ENCODE measurements at places on chromosomes 2 and 18.
A peak's percentile ranks its signal among the peaks of the same experiment; 100 is the strongest.

- DNase-seq: no peak
Measured at GRCh38 chr2:27155069-27155520, 6.3 kb downstream of the TCF23 start.

- DNase-seq: no peak
Measured at GRCh38 chr2:237636578-237636977, 9.2 kb downstream of the LRRFIP1 start.

DNA sequence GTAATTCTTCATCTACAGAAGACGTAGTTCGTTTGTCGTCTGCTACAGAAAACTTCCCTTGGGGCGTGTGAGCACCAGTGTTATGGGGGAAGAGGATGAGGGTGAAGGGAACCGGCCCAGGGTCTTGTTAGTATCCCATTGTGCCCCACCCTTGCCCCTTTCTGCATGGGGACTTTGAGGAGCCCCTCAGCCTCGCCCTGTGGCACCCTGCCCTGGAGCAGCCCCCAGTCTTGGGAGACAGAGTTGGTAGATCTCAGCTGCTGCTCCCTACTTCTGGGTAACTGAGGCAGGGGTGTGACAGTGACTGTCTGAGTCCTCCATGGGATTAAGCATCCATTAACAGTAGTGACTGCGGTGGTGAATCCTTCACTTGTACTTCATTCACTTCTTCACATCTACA lies 50.1 kb downstream of the RNF144A start:
- no peak for DNase-seq

DNA sequence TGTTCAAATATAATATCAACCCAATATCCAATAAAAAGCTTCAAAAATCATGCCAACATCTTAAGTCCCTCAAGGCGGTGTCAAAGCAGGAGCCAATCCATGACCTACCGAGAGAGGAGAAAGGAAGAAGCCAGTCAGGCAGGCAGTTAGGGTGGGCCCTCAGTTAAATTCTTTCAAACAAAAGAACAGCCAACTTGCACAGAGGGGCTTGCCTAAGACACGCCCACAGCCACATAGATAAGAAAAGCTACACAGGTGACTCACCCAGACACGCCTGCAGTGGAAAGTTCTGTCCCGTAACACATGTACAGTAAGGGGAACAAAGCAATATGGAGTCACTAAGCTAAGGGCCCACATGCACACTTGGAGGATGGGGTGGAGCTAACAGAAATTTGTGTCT lies 61.3 kb downstream of the SP110 start:
- no peak for DNase-seq

DNA sequence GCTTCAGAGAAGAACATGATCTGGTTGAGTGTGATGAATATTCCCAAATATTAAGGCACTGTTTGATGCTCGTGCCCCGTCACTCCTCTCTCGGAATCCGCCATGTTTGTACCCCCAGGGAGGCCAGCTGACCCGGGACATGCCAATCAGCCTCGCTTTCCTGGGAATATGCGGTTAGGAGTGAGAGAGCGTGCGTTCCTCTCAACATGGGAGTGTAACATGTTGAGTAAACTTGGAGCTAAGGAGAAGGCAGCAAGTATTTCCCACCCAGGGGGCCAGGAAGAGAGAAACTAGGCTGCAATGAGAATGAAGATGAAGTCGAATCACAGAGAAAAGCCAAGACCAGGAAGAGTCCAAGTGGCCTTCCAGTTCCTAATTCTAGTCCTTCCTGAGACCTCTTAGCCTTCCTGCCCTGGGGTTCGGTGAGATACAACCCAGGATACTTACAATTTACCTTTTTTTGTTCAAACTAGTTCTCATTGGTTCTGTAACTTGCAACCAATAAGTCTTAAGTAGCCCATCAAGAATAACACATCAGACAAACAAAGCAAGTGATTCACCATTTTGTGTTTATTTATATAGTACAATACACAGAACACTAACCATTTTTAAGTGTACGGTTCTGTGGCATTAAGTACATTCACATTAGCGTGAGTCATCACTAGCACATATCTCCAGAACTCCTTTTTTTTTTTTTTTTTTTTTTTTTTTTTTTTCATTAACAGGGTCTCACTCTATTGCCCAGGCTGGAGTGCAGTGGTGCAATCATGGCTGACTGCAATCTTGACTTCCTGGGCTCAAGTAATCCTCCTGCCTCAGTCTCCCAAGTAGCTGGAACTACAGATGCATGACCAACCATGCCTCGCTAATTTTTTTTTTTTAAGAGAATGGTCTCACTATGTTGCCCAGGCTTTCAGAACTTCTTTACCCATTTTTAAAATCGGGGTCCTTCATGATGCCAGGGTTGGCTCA lies 36.4 kb upstream of the SLC1A4 start:
- peak; percentile 75 for DNase-seq

GRCh38 chr2:108253106-108253505 lies 13.3 kb downstream of the SULT1C3 start:
- no peak for DNase-seq

DNA sequence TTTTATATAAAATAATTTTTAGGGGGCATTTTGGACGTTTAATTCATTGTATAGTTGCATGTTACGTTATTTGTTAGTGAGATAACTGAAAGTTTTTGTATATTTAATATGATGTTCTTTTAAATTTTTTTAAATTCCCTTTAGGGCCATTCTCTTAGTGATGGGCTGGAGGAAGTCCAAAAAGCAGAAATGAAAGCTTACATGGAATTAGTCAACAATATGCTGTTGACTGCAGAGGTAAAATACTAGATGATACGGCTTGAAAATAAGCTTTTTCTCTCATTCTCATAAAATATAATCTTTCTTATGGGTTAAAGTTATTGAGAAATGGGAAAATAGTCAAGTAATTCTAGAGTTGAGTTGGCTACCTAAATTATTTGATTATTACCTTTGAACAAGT lies 58.9 kb downstream of the MTX2 start:
- no peak for DNase-seq

GRCh38 chr2:36536776-36537175 lies 61.2 kb downstream of the FEZ2 start:
- DNase-seq: no peak

- DNase-seq: no peak
Measured at GRCh38 chr18:6683112-6683876, 46.2 kb upstream of the ARHGAP28 start.

DNA sequence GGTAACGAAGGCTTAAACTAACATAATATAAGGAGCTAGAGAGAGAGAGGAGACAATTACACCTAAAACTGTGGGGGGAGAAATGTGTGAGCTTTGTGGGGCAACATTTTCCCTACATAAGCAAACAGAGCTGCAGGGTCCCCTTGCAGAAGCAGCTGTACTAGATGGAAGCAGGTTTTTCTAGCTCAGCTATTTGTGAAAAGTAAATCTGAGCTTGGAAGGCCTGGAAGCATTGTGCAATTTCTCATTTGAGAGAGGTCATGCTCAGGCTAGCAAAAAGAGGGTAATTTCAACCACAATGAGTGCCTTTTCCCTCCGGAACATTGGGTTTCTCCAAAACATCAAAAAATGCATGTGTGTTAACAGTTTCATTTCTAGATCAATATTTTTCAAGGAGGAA lies 130.0 kb downstream of the ARL4C start:
- DNase-seq: peak; percentile 25

DNA sequence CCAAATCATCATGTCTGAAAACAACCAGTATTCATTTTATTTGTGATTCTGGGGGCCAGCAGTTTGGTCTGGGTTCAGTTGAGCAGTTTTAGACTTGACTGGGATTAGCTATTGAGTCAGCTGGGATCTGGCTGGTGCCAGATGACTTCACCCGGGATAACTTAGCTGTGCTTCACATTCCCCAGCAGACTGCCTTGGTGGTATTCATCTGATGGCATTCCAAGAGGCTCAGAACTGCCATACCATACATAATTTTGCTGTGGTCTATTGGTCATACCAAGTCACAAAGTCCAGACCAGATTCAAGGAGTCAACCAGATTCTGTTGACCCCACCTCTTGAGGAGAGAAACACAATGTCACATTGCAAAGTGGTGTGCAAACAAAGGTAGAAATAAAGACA lies 7.8 kb upstream of the FSHR start:
- DNase-seq: no peak

DNA sequence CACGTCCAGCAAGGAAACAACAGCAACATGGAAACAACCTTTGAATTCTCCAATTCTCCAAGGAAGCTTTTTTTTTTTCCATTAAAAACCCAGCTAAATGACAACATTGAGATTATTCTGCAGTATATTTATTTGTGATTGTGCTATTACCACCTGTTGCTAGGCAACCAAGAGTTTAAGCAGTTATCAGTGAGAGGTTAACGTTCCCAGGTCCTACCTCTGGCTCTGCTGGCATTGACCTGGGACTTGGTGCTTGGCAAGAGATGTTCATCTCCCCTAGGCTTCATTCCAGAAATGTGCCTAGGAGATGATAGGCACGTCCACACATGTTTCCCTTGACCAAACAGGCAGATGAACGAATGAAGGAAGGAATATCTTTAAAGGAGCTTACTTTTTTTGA lies 157.0 kb downstream of the TDRD15 start:
- no peak for DNase-seq

DNA sequence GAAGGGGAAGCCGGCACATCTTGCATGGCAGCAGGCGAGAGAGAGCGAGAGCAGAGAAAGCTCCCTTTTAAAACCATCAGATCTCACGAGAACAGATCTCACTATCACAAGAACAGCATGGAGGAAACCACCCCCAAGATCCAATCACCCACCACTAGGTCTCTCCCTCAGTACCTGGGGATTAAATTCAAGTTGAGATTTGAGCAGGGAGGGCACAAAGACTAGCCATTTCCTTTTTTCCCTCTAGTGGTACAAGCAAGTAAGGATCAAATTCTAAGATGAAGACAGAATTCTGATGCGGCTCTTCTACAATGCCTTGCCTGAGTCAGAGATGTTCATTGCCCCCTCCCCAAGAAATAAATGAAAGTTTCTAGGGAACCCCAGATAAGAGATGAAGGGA lies 45.6 kb upstream of the ANKRD44 start:
- peak; percentile 12 for DNase-seq

DNA sequence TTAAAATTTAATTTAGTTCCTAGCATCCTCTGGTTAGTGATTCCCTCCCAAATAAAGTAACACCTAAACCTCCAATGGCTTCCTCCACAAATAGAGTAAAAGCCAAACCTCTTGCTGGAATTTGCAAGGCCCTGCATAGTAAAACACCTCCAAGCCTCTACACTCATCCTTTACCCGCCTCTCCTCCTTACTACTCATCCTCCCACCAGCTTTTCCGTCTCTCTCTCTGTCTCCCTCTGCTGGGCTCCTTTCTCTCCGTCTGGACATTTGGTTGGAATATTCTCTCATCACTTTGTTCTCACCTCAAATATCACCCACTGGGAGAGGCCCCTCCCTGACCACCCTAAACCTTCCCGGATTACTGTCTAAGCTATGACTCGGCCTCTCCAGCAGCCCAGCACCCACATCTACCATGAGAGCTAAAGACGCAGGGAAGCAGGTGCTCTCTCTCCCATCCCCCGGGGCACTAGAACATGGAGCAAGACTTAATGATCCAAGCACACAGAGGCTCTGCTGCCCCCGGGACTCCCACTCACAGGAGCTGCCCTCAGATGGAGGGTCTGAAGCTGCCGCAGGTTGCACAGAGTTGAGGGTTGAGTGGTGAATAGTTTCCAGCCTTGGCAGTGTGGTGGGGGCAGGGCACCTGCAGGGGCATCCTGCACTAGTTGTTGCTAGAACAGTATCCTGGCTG lies 167.2 kb downstream of the FBXO15 start:
- peak; percentile 20 for DNase-seq

- DNase-seq: no peak
Measured at GRCh38 chr2:15830937-15831549, 109.3 kb upstream of the MYCN start.

DNA sequence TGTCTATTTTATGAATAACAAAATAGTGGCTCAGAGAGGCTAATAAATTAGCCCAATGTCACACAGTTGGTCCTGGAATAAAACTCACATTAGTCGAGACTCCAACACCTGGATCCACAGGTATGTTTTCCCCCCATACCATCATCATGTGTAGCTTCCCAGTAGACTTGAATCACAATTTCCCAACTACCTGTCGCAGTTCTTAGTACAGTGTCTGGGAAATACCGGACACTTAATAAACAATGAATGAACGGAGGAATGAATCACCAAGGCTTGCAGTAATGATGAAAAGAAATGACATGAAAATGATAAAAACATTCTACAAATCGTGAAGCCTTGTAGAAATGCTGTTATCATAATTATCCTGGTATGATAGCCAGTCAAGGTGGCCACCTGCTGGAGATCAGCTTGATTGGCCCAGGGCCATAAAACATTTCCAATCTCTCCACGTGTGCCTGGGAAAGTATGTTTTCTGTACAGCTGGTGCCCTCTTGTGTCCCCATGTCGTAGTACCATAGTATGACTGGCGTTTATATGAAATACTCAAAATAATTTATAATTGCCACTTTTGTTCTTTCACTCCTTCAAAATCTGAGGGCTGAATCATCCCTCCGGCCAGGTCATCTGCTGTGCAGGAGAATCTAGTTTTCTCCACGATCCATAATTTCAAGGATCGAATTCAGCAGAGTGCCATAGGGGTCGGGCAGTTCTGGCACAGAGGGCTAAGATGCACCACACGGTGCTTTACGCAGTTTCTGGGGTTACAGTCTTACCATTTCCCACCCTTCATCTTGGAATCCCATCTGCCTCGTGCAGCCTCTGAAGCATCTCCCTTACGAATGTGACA lies 95.4 kb downstream of the LAMA1 start:
- DNase-seq: peak; percentile 22

GRCh38 chr2:195594919-195595694 lies 61.9 kb upstream of the SLC39A10 start:
- DNase-seq: no peak

DNA sequence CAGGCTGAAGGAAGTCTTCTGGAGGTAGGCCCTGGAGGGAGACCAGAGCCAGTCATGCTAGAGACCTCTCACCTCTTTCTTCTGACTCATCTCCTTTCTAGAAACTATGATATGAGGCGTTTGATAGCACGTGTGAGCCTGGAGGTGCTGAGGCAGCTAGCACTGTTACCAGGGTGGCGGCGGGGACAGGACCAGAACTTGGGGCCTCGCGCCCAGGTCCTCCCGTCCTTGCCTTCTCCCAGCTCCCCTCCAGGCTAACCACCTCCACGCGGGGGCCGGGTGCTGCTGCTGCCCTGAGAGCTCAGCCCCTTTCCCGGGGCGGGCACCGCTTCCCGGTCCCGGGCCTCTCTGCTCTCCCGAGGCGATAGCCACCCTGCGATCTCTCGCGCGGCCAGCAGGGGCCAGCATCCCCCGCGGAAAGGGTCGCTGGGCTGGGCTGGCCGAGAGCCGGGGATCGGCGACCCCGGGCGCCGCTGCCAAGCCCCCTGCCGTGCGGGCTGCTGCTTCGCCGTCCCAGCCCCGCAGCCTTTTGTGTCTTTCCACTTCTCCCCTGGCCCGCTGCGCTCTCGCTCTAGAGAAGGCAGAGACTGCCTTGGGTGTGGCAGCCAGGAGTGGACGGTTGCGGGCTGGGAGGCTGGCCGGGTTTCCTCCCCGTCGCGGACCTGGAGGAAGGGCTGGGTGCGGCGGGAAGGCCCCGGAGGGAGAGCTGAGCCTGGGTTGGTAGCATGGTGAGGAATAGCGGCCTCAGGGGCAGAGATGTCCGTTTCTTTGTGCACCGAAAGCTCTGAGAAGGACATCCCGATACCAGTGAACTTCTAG lies 49.1 kb downstream of the TMEM17 start:
- DNase-seq: peak; percentile 71

GRCh38 chr2:201127152-201127511 lies 11.2 kb downstream of the CFLAR start:
- no peak for DNase-seq

- no peak for DNase-seq
Measured at GRCh38 chr2:71103809-71104208, 26.2 kb downstream of the MCEE start.

- no peak for DNase-seq
Measured at GRCh38 chr2:190119923-190120590, 57.5 kb upstream of the MSTN start.

All from foreskin fibroblast (primary cell).